ENCODE measurements at places on chromosomes 6 and 20.

DNA sequence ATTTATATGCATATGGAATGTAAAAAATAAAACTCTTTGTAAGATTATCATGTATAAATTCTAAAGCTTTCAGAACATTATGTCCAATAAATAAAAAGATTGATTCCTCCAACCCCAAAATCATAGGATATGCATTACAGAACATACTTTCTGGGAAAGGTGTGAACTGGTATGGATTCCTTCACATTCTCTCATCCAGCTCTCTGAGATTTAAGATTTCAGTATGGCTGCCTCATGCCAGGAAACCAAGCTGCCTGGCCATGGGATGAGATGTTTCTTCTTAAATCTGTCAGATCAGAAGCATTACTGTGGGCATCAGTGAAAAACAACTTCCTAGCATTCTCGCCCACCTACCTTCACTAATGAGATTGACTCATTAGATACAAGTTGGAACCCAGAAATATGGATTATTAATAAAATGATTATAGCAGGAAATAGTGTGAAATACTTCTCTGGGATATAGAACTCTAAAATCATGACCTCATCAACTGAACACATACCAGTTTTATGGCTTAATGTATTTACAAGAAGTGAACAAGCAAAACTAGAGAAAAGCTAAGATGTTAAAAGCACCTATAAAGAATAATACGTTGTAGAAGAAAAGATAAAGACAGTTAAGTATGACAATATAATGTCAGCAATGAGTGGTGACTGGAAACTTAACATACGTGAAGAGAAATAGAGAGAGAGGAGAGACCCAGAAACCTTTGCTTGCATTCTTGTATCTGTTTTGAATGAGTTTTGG lies 171.6 kb upstream of the PHACTR1 start:
- DNase-seq: no peak

- DNase-seq: no peak
Observed at GRCh38 chr20:50314678-50315335, 124.2 kb downstream of the CEBPB start.

GRCh38 chr6:37173493-37174195 lies 3.7 kb downstream of the PIM1 start:
- no peak for DNase-seq

GRCh38 chr6:4021854-4022695 lies 56.9 kb downstream of the FAM217A start:
- DNase-seq: no peak

DNA sequence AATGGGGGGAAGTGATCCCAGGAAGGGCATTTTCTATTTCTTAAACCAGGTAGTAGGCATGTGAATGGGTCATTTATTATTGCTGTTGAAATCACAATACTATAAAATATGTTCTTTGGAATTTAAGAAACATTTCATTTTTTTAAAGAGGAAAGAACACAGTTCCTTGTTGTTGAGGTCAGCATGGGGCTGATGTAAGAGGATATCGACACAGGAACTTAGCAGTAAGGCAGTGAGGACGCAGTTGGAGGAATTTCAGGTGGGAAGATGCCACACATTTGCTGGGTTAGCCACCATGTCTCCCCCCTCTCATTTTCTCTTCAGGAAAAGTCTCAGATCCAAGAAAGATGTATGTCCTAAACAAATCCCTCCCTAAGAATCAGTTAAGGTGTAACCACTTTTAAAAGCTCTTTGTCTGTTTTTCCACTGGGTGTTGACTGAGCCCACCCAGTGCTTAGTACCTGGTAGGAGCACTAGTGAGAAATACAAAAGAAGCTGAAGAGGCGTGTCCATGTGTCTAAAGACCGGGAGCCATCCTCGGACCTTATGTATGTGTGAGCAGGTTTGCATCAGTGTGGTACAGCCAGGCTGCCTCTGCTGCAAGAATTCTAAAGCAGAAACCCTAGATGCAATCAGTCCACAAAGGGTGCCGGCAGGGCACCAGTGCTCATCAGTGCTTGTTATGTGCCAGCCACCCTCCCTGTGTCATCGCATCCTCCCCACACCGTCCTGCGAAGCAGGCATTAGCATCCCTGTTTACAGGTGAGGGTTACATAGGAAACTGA lies 98.9 kb downstream of the TCP11 start:
- no peak for DNase-seq

DNA sequence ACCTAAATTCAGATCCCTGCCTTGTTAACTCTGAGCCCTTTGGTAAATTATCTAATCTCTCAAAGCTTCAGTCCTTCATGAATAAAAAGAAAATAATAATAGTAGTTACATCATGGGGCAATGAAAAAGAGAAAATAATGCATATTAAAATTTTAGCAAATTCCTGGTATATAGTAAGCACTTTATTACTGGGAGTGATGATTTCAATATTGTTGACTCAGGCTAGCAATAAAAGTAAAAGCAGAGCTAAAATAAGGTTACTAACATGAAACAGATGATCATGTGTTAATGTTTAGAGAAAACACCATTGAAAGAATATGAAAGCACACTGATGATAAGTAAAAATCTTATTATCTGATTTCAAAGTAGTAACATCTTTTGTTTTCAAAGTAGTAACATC lies 13.6 kb downstream of the GINS1 start:
- DNase-seq: no peak

- DNase-seq: no peak
Observed at GRCh38 chr6:50845499-50846143, 26.9 kb downstream of the TFAP2B start.

GRCh38 chr20:49809803-49810359 lies 2.7 kb upstream of the SLC9A8 start:
- DNase-seq: no peak

- no peak for DNase-seq
Observed at GRCh38 chr6:20660534-20660933, 126.3 kb downstream of the CDKAL1 start.

DNA sequence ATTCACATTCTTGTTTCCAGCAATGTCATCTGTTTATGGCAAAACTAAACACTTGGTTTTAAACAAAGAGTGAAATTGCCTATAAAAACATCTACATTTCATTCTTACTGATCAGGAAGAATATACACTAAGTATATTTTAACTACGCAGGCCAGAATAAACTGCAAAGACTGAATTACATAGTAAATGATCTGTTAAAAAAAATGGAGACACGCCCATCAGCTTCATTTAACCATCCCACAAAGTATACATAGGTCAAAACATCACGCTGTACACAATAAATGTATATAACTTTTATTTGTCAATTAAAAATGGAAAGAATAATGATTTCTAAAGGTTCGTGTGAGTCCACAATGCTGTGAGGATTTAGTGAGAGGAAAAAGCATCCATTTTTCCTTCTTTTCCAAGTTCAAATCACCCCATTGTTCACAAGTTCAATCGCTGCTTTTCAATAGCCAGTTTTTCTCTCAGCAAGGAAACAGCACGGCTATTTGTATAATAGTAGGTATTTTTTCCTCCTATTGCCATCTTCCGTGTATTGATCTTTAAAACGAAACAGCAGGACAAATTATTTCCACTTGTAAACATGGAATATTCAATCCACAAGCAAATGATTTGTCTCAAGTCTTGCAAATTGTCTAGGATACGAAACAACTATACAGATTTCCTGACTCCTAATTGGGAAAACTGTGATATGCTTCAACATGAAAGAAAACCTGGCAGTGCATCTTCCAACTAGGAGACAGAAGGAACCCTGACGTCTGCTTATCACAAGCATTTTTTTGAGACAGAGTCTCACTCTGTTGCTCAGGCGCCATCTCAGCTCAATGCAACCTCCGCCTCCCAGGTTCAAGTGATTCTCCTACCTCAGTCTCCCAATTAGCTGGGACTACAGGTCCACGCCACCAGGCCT lies 10.6 kb downstream of the SFT2D1 start:
- DNase-seq: no peak

DNA sequence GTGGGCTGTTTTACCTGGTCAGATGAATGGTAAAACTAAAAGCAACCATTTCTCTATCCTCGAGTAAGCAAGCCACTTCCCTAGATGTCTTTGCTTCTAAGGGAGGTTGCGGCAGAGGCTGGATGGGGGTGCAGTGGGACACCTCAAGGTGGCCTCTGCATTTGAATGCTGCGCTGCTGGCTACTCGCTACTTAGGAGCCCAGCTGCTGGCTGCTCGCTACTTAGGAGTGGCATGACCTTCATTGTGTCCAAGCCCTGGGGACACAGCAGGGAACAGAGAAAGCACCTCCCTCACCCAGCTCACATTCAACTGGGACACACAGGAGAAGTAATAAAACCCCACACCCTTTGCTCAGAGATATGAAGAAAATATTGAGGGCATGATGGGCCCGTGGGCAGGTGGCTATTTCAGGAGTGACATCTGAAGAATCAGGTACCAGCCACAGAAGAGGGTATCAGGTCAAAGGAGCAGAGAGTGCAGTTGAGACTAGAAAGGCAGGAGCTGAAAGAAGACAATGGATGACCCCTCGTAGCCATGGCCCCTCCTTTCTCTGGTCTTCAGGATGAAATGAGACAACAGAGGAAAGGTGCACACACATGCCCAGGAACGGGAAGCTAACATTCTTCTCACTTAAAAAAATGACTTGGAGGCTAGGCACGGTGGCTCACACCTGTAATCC lies 149.4 kb downstream of the ZMYND8 start:
- no peak for DNase-seq

- no peak for DNase-seq
Observed at GRCh38 chr6:35402856-35403191, 49.3 kb upstream of the FANCE start.

DNA sequence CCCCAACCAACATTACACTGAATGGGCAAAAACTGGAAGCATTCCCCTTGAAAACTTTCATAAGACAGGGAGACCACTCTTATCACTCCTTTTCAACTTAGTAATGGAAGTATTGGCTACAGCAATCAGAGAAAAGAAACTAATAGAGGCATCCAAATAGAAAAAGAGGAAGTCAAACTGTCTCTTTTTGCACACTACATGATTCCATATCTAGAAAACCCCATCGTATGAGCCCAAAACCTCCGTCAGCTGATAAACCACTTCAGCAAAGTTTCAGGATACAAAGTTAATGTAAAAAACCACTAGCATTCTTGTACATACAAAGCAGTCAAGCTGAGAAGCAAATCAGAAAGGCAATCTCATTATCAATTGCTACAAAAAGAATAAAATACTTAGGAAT lies 580.4 kb upstream of the PTCHD4 start:
- DNase-seq: no peak

- DNase-seq: no peak
Observed at GRCh38 chr6:4774715-4775493, 1.3 kb upstream of the CDYL start.

GRCh38 chr6:41678511-41679084 lies 40.3 kb downstream of the MDFI start:
- no peak for DNase-seq

GRCh38 chr20:63653041-63653973 lies at the start of gene STMN3:
Gene STMN3 (minus strand): TSS chr20:63653424. CDS start chr20:63653345, 79 bp downstream.
- DNase-seq: peak; percentile 74

DNA sequence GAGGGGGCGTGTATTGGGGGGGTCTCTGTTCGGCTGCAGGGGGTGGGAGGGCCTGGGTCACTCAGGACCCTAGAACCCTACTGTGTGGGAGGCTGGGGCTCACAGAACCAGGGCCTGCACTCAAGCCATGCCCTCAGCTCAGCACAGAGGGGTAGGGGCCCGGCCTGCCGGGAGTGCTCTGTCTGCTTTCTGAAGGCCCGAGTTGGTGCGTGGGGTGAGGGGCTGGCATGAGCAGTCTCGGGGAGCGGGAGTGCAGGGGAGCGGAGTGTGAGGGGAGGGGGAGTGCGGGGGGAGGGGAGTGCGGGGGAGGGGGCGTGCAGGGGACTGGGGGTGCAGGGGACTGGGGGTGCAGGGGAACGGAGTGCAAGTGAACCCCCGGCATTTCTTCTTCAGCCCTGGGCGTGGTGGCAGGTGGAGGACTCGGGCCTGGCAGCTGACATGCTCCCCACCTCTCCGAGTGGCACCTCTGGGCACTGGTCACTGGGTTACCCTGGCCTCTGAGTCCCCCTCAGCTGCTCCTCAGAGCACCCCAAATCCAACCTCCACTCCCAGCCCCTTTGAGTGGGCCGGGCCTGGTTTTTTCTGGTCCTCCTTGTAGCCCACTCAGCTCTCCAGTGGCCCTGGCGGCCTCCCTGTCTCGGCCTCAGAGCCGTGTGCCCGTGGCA lies 1.0 kb downstream of the COL20A1 start:
- DNase-seq: no peak

DNA sequence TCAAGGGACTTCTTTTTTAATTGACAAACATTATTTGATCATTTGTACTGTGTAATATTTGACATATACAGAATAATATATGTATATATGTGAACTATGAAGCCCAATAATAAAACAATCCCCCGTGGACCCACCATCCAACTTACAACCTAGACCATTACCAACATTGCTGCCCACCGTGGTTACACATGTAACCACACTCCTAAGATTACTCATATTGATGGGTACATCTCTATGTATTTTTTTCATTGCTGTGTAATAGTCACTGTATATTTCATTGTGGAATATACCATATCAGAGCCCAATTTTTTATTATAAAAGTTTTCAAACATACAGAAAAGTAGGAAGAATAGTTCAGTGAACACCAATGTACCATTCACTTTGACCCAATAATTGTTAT lies 94.3 kb downstream of the RTN4IP1 start:
- DNase-seq: no peak

DNA sequence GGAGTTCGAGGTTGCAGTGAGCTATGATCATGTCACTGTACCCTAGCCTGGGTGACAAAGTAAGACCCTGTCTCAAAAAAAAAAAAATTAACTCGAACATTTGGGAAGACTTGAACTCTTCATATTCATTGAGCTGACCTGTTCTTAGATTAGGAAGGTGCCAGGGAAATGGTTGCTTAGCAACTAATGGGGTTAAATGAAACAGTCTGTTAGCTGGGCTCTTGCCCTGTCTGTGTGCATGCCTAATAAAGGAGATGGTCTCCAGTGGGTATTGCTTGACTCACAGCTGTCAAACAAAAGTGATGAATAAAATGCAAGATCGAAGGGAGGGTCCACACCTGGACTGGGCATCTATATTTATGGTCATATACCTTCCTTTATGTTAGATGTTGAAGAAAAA lies 101.8 kb downstream of the KLHL32 start:
- no peak for DNase-seq

- DNase-seq: no peak
Observed at GRCh38 chr20:37984018-37984785, 49.1 kb downstream of the TTI1 start.

GRCh38 chr6:111888928-111889695 lies 15.9 kb upstream of the FYN start:
- no peak for DNase-seq

GRCh38 chr6:47752801-47753200 lies 29.0 kb upstream of the OPN5 start:
- DNase-seq: no peak

DNA sequence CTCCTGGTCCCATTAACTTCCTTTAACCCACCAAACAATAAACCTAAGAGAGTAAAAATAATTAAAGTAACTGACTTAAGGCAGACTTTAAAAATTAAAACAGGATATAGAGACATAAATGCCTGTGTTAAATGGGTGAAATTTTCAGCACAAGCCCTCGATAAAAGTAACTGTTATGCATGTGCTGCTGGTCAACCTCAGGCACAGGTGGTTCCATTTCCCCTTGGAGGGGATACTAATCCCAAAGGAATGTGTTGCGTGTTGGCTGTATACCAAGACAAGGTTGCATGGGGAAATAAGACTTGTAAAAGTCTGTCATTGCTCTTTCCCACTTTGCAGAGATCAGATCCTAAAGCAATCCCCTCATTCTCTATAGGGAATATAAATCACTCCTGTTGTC lies 25.8 kb downstream of the HLA-A start:
- DNase-seq: no peak

- DNase-seq: no peak
Observed at GRCh38 chr20:50130356-50130723, 17.4 kb upstream of the UBE2V1 start.

GRCh38 chr6:113381959-113382358 lies 475.2 kb upstream of the MARCKS start:
- no peak for DNase-seq

- no peak for DNase-seq
Observed at GRCh38 chr20:61480158-61480825, 228.2 kb downstream of the CDH4 start.
